Uterus (tissue), 4 donors: ENCODE measurements at places on chromosomes 12 and 14. TPM values are rescaled to one million over a fixed set of nuclear protein-coding genes. Genes with fewer than 3 reads are reported as not detected.

The ABCD4 gene
- total RNA-seq: 73.4 TPM

The B4GALNT3 gene
- total RNA-seq: 29.2 TPM

DNA sequence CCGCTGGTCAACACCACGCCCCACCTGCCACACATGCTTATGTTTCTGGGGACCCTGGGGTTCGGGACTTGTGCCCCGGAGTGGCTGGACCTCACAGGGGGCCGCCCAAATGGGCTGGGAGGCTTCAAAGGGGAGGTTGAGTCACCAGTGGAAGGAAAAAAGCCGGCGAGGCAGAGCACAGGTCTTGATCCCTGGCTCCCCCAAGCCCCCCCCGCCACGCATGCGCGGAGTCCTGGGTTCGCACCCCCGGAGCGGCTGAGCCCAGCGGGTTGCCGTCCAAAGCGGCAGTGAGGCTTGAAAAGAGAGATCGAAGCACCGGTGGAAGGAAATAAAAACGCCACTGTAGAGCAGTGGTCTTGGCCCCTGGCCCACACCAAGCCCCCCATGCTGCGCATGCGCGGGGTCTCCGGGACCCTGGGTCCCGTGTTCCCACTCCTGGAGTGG is 313.5 kb downstream of the ALG10 start:
- H3K4me1 ChIP-seq: no peaks in the 10 kb centered on the region
- no peak overlapping the region for H3K27ac ChIP-seq
- no peaks in the 10 kb centered on the region for H3K27me3 ChIP-seq
- no peak overlapping the region for H3K4me3 ChIP-seq

DNA sequence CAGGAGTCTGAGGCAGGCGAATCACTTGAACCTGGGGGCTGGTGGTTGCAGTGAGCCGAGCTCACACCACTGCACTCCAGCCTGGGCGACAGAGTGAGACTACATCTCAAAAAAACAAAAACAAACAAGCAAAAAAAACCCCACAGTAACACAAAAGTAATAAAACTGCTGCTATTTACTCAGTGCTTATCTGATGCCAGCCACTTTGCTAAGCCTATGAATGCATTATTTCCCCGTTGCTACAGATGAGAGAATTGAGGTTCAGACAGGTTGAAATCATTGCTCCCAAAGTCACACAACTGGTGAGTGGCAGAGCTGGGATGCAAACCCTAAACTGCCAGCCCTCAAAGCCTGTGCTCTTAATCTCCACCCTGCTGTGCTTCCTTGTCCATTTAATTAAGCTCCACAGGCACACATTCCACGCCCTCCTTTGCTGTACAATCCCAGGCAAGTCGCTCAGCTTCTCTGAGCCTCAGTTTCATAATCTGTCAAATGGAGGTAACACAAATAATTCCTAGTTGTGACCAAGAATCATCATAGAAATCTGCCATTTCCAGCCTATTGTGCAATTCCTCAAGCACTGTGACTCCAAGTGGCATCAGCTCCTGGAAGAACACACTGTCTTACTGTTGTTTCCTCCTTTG is 5.7 kb upstream of the OAS3 start:
- no peaks in the 10 kb centered on the region for H3K36me3 ChIP-seq
- no peaks in the 10 kb centered on the region for H3K27me3 ChIP-seq
- H3K4me3 ChIP-seq: no peak overlapping the region
- H3K4me1 ChIP-seq: no peaks in the 10 kb centered on the region
- no peak for DNase-seq

DNA sequence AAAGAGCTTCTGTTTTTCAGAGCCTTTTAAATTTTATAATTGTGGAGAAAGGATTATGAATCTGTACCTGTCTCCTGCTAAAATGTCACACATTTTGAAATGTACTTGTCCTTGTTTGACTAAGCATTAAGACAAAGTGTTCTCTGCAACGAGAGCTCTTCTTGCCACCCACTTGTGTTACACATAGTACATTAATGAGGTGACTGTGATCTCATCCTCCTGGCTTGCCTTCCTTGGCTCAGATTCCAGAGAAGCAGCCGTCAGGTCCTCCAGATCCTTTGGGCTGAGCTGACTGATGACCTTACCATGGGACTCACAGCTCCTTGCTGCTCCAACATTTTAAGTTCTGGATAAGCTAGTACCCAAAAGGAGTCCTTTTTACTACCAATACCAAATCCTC is 81.4 kb downstream of the BBS10 start:
- H3K27me3 ChIP-seq: no peaks in the 10 kb centered on the region
- H3K36me3 ChIP-seq: no peaks in the 10 kb centered on the region
- DNase-seq: no peak
- no peak overlapping the region for H3K4me3 ChIP-seq

- H3K27me3 ChIP-seq: no peaks in the 10 kb centered on the region
- no peak overlapping the region for H3K27ac ChIP-seq
- H3K4me3 ChIP-seq: no peak overlapping the region
- peaks cover 6% of the 10 kb centered on the region for H3K4me1 ChIP-seq
- H3K36me3 ChIP-seq: no peaks in the 10 kb centered on the region
Measured at GRCh38 chr14:54776361-54777001, 126.1 kb downstream of the GCH1 start.

- no peak for DNase-seq
- H3K27me3 ChIP-seq: no peaks in the 10 kb centered on the region
- no peaks in the 10 kb centered on the region for H3K4me1 ChIP-seq
- no peak overlapping the region for H3K4me3 ChIP-seq
Measured at GRCh38 chr12:4932576-4932975, 22.9 kb downstream of the KCNA1 start.

The BATF gene
- 1.3 TPM for total RNA-seq

GRCh38 chr12:46354111-46354801 is 18.3 kb downstream of the SLC38A2 start:
- no peaks in the 10 kb centered on the region for H3K27me3 ChIP-seq
- H3K36me3 ChIP-seq: no peaks in the 10 kb centered on the region
- H3K4me3 ChIP-seq: no peak overlapping the region
- H3K27ac ChIP-seq: peak overlapping the region; percentile 3
- H3K4me1 ChIP-seq: no peaks in the 10 kb centered on the region

The KRT6A gene
- 0.90 TPM for total RNA-seq

DNA sequence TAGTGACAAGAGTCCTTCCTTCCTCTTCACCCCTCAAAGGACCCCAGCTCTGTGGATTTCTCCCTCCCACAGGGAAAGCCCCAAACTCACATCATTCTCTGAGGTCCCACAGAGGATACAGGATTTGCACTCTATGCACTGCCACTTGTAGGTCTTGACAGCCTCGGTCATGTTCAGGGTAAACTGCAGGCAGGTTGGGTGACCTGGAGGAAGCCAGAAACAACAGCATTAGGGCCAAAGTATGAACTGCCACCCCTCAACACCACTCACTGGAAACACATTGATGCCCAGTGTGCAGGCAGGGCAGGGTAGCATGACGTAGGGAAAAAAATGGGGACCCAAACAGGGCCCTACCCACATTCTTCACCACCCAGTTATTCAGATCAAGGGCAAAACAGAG is 264.4 kb downstream of the DPF3 start:
- H3K36me3 ChIP-seq: no peaks in the 10 kb centered on the region
- H3K27ac ChIP-seq: no peak overlapping the region
- no peak overlapping the region for H3K4me3 ChIP-seq
- no peaks in the 10 kb centered on the region for H3K4me1 ChIP-seq

GRCh38 chr12:103422328-103422727 is 73.4 kb downstream of the C12orf42 start:
- no peaks in the 10 kb centered on the region for H3K36me3 ChIP-seq
- H3K4me1 ChIP-seq: no peaks in the 10 kb centered on the region
- H3K27ac ChIP-seq: no peak overlapping the region
